ENCODE measurements at places on chromosomes 13 and 19. TPM values are rescaled to one million over a fixed set of nuclear protein-coding genes. Genes with fewer than 3 reads are reported as not detected.

Gene GNA15
- total RNA-seq = 6.0 TPM

Gene HSH2D
- 2.5 TPM for total RNA-seq

Gene ZNRF4
- not detected for total RNA-seq

Gene KIR2DL1
- total RNA-seq = not detected

Gene CD22
- 4.8 TPM for total RNA-seq

Gene MRPS12
- total RNA-seq = 25.0 TPM

Gene PSG3
- not detected for total RNA-seq

Gene DZIP1
- 41.8 TPM for total RNA-seq

Gene POSTN
- total RNA-seq = 33.2 TPM

DNA sequence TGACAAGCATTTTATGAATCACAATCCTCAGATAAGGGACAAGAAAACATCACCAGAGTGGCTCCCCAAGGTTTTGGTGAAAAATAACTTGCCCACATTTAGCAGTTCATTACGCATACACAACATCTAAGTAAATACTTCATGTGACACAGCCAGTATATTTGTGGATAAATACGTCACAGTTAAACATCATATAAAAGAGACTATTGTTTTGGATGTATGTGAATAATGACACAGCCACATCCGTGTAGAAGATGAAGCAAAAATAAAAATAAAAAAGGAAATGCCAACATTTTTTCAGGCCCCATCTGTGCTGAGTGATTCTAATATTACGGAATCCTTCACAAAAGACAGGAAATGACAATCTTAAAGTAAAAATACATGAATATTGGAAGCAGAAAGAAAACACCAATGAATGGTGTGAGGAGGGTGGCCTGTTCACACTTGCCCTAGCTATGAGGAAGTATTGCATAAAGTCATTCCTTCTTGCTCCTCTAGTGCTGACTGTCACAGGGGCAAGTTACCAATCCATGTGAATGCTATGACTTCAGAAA, 457.1 kb downstream of the KLF12 start:
- H3K4me1 ChIP-seq = no peaks in the 10 kb centered on the region
- no peak overlapping the region for H3K27ac ChIP-seq
- no peaks in the 10 kb centered on the region for H3K27me3 ChIP-seq
- no peak overlapping the region for H3K4me3 ChIP-seq
- DNase-seq = no peak

- DNase-seq = no peak
- no peaks in the 10 kb centered on the region for H3K4me1 ChIP-seq
- no peak overlapping the region for H3K27ac ChIP-seq
- no peaks in the 10 kb centered on the region for H3K27me3 ChIP-seq
- no peak overlapping the region for H3K4me3 ChIP-seq
Observed at GRCh38 chr13:96848286-96848685, 146.0 kb downstream of the OXGR1 start.

GRCh38 chr13:21719463-21719862, 48.6 kb downstream of the FGF9 start:
- H3K27me3 ChIP-seq = no peaks in the 10 kb centered on the region
- no peak overlapping the region for H3K27ac ChIP-seq
- DNase-seq = no peak
- no peaks in the 10 kb centered on the region for H3K36me3 ChIP-seq
- H3K4me3 ChIP-seq = no peak overlapping the region

DNA sequence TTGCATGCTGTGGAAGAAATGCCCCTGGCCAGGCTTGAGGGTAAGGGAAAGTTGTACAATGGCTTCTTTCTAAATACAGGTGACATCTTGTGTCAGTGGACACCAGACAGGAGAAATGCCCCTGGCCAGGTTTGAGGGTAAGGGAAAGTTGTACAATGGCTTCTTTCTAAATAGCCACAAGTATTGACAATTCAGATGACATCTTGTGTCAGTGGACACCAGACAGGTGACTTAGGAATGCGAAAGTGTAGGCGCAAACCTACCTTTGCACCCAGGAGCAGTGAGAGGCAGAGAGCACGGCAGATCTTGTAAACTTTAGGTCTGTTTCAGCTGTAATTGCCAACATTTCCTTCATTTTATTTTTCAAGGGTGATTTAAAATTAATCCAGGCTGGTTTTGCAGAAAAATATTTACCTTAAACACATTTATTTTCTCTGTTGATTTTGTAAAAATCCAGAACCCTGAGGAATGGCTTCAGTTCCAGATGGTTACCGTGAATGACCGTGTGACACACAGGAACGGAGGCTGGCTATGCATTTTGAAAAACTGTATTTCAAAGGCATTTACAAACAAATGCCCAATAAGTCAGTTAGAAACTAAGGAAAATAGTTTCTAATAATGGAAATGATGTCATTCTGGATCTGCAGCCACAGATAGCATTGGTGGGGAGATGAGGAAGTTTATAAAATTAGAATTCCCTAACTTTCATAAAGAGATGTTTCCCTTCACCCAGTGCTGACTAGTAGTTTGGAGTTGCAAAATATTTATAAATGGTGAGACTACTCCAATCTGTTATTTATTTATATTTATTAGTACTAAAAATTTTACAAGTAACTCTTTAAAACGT, 34.9 kb downstream of the TNFSF13B start:
- H3K4me3 ChIP-seq = no peak overlapping the region
- DNase-seq = no peak
- H3K27ac ChIP-seq = no peak overlapping the region
- H3K27me3 ChIP-seq = no peaks in the 10 kb centered on the region
- no peaks in the 10 kb centered on the region for H3K4me1 ChIP-seq

- H3K27ac ChIP-seq = no peak overlapping the region
- H3K4me1 ChIP-seq = no peaks in the 10 kb centered on the region
- no peaks in the 10 kb centered on the region for H3K27me3 ChIP-seq
- H3K36me3 ChIP-seq = no peaks in the 10 kb centered on the region
Observed at GRCh38 chr13:39406688-39407087, 196.3 kb downstream of the LHFPL6 start.

DNA sequence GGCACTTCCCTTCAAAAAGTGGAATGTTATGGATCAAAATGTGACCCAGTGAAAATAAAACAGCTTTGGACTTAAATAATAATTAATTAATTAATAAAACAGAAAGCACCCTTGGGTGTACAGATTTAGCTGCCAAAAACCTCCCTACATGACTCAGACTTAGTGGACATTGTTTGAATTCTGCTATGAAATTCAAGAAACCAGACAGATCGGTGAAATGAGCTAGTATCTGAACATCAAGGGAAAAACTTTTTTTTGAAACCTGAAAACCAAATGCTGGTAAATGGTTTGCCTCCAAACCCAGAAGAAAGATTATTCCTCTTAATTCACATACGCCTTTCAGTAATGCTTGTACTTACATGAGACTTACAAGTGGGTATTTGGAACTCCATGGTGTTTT, 33.5 kb downstream of the SOX21 start:
- H3K4me3 ChIP-seq = no peak overlapping the region
- H3K36me3 ChIP-seq = no peaks in the 10 kb centered on the region
- H3K27me3 ChIP-seq = no peaks in the 10 kb centered on the region
- no peak overlapping the region for H3K27ac ChIP-seq

GRCh38 chr13:33186861-33187291, 98.7 kb downstream of the STARD13 start:
- DNase-seq = no peak
- H3K27ac ChIP-seq = peak overlapping the region; percentile 86
- peaks cover 100% of the 10 kb centered on the region for H3K4me1 ChIP-seq
- H3K36me3 ChIP-seq = no peaks in the 10 kb centered on the region

DNA sequence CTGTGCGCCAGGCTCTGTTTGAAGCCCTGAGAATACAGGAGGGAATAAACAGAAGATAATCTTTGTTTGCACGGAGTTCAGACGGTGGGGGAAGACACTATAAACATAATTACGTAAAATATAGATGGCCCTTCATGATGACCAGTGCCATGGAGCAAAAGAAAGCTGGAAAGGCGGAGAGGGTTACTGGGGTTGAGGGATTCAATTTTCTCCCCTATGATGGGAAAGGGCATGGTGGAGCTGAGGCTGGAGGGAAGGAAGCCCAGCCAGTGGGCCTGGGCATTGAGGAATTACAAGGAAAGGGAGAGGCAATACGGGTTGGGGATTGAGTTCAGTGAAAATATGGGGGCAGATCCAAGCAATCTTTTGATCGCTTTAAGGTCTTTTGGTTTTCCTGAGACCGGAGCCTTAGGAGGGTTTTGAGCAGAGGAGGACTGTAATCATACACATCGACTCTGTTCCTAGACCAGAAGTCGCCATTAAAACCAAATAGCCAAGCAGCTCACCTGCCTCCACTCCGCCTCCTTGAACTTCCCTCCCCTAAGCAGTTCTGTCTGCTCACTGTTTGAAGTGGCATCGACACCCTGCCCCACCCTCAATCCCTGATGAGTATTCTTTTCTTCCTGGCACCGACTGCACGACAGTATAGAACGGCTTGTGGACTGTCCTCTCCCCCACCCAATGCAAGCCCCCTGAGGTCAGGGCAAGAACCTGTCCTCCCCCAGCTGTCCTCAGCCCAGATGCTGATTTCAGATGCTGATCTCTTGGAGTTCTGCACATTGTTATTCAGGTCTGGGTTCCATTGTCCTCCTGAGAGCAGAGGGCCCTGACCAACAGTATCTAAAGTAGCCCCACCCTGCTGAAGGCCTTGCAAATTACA, 813 bp upstream of the ZNF296 start:
- no peak for DNase-seq
- H3K4me1 ChIP-seq = peaks cover 32% of the 10 kb centered on the region
- H3K4me3 ChIP-seq = peak overlapping the region; percentile 46
- H3K27ac ChIP-seq = peak overlapping the region; percentile 60

GRCh38 chr13:79490824-79491223, 9.9 kb downstream of the NDFIP2 start:
- H3K27me3 ChIP-seq = no peaks in the 10 kb centered on the region
- peaks cover 39% of the 10 kb centered on the region for H3K4me1 ChIP-seq
- no peaks in the 10 kb centered on the region for H3K36me3 ChIP-seq
- no peak overlapping the region for H3K27ac ChIP-seq

DNA sequence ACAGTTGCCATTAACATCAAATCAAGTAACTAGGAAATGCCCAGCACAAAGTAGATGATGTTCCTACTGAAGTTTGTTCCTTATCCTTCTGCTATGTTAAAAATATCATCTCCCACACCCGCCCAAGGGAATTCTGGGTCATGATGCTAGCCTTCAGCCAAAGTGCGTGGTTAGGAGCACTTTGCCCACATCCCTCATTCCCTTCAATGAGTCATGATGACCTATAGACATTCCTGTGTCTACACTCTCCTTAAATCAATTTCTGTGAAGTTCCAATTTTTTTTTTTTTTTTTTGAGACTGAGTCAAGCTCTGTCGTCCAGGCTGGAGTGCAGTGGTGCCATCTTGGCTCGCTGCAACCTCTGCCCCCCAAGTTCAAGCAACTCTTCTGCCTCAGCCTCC, 17.0 kb downstream of the RXFP2 start:
- H3K27ac ChIP-seq = no peak overlapping the region
- DNase-seq = no peak
- no peak overlapping the region for H3K4me3 ChIP-seq
- no peaks in the 10 kb centered on the region for H3K36me3 ChIP-seq

DNA sequence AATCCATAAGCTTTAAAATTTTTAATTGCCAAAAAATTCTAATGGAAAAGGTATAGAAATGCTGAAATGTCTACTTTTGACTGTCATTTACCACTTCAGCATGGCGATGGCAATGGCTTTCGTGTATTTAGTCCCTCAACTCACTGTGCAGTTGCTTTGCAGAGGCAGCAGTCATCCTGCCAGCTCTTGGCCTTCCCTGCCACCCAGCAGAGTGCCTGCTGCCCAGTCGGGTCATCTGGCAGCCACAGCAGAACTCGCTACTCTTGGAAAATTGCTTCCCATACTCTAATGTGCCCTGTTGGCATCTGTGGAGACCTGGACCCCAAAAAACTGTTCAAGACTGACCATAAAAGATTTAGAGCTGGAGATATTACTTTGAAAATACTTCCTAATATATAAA, 383.2 kb downstream of the UQCRFS1 start:
- no peak for DNase-seq
- H3K27me3 ChIP-seq = no peaks in the 10 kb centered on the region
- no peak overlapping the region for H3K27ac ChIP-seq
- no peak overlapping the region for H3K4me3 ChIP-seq
- no peaks in the 10 kb centered on the region for H3K36me3 ChIP-seq
- H3K4me1 ChIP-seq = no peaks in the 10 kb centered on the region

GRCh38 chr13:38494445-38494844, 144.8 kb downstream of the UFM1 start:
- H3K4me3 ChIP-seq = no peak overlapping the region
- H3K27me3 ChIP-seq = no peaks in the 10 kb centered on the region
- H3K27ac ChIP-seq = no peak overlapping the region
- H3K36me3 ChIP-seq = no peaks in the 10 kb centered on the region
- no peaks in the 10 kb centered on the region for H3K4me1 ChIP-seq

- H3K36me3 ChIP-seq = no peaks in the 10 kb centered on the region
- H3K4me3 ChIP-seq = no peak overlapping the region
- no peaks in the 10 kb centered on the region for H3K4me1 ChIP-seq
- no peak overlapping the region for H3K27ac ChIP-seq
- no peak for DNase-seq
- no peaks in the 10 kb centered on the region for H3K27me3 ChIP-seq
Observed at GRCh38 chr13:96690998-96691397, 303.3 kb downstream of the OXGR1 start.
